ENCODE measurements at places on chromosomes 7 and 10.

- no peak for DNase-seq
Measured at GRCh38 chr7:18997477-18998150, 119.8 kb downstream of the TWIST1 start.

DNA sequence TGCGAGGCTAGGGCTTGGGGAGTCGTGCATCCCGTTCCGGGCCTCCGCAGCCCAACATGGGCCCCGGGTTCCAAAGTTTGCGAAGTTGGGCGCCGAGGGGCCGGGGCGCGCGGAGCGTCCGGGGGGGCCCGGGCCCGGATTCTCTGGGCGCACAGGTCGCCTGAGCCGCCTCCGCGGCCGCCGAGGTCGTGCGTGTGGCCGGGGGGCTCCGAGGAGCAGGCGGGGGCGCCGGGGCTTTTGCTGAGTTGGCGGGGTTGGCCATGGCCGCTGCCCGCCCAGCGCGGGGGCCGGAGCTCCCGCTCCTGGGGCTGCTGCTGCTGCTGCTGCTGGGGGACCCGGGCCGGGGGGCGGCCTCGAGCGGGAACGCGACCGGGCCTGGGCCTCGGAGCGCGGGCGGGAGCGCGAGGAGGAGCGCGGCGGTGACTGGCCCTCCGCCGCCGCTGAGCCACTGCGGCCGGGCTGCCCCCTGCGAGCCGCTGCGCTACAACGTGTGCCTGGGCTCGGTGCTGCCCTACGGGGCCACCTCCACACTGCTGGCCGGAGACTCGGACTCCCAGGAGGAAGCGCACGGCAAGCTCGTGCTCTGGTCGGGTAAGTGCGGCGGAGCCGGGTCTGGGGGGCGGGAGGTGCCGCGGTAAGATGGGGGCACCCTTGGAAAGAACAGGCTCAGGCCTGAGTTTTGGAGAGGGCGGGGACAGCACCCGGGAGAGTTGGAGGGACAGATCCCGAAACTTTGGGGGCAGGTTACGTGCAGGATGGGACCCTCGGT, 643 bp downstream of the SMO start:
- no peak for DNase-seq

DNA sequence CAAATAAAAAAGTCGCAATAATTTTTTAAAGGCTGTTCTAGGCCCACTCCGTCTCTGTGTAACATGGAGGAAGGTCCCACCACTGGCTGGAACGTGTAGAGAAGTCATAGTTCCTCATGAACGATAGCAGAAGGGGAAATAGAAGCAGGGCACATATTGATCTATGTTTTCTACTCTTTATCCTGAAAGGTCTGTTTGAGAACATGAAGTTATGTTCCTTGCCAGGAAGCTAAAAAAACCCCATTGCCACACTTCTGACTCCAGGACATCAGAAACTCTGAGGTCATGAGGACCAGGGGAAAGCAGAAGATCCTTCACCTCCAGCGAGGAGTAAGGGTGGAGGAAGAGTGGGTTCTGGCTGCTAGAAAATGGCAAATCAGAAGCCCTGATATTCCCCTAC, 10.8 kb downstream of the ANKRD22 start:
- no peak for DNase-seq

DNA sequence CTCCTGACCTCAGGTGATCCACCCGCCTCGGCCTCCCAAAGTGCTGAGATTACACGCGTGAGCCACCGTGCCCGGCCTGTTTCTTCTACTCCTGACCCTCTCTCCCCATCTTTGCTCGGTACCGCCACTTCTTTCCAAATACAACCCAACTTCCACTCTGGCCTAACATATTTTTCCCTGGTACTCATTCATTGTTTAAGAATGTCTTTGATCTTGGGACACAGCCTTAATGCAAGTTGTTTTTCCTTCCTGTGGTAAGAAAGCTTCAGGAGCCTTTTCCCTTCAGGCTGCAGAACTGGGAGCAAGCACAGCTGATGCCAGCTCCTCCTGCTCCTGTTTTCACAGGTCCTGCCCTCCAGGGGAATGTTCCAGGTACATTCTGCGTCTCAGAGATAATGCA, 13.7 kb downstream of the CALML3 start:
- no peak for DNase-seq

- DNase-seq, result no peak
Measured at GRCh38 chr10:70782086-70782745, 3.0 kb downstream of the TBATA start.

GRCh38 chr10:78284381-78284780, 250.7 kb downstream of the RPS24 start:
- no peak for DNase-seq

DNA sequence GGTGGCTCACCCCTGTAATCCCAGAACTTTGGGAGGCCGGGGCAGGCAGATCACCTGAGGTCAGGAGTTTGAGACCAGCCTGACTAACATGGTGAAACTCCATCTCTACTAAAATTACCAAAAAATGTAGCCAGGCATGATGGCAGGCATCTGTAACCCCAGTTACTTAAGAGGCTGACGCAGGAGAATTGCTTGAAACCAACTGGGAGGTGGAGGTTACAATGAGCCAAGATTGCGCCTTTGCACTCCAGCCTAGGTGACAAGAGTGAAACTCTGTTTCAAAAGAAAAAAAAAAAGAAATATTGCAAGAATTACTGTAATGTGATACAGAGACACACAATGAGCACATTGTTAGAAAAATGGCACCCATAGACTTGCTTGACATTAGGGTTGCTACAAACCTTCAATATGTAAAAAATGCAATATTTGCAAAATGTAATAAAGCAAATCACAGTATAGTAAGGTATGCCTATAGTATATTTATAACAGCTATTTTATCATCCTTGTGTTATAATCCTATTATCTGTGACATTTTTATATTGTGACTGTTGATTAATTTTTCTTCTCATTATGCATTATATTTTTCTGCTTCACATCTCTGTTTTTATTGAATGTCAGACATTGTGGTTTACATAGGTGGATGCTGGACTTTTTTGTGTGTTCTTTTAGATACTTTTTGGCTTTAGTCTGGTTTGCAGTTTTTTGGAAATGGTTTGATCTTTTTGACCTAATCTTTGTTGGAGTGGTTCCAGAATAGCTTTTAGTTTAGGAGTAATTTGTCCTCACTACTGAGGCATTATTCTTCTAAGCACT, 55.4 kb upstream of the HELLS start:
- DNase-seq, result no peak

DNA sequence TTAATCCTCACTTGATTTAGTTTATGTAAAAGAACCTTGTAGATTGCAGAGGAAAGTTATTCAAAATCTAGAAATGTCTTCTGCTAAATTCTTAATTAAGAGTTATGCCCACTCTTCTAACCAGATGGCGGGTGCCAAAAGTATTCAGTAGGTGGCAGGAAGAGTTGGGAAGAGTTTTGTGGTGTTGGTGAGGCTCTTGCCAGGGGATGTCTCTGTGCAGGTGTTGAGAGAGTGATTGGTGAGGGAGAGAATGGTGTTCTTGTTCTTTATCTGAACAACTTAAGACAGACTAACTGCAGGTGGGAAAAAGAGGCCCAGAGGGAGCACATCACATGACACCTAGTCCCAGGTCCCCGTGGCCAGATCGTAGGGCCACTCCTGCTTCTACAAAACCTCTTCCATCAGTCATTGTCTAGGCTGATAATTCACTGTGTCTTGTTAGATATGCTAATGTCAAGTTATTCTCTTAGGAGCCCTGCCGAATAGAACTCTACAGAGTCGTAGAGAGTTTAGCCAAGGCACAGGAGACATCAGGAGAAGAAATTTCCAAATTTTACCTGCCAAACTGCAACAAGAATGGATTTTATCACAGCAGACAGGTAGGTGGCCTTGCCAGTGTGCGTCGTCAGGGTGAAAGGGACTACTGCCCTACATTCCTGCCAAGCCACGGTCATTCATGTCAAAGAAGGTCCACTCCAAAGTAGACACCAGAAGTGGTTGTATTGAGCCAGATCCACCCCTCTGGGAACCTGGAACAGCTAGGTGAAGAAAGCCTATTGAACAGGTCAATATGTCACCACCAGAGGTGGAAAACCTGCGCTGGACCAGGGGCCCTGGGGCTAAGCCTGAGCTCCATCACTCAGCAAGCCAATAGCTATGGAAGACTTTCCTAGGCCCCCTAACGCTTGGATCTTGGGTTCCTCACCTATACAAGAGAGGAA, 3.4 kb downstream of the IGFBP1 start:
- DNase-seq, result no peak

DNA sequence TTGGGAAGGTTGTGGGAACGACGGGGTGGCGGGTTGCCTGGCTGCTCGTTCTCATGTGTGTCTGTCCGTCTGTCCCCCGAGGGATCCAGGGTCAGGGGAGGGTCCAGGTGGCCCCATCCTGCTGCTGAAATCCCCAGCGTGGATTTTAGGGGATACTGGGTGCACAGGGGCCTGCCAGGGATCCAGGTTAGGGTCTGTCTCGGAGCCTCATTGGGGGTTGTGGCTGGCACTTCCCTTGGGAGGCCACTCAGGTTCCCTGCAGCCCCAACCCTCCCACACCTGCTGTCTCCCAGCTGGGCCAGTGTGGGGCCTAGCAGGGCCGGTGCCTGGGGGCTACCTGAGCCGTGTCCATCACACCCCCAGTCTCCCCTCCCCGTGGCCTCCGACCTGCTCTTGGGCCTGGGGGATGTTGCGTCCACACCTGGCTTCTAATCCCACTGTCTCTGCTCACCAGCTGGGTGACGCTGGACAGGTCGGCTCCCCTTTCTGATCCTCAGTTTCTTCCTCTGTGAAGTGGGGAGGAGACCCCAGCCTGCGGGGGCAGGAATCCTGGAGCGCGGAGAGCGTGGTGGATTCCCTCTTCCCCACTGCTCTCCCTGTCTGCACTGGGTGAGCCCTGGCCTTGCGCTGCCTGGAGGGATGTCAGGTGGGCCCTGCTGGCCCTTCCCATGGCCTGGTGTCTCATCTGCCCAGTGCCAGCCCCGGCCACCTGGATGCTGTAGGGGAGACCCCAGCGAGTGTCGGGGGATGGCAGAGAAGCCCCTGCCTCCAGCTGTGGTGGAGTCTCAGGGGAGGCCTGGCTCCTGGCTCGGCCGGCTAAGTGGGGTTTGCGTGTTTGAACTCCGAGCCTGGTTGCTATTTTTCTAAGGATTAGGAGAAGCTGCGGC, 81.6 kb downstream of the UNCX start:
- DNase-seq, result no peak

DNA sequence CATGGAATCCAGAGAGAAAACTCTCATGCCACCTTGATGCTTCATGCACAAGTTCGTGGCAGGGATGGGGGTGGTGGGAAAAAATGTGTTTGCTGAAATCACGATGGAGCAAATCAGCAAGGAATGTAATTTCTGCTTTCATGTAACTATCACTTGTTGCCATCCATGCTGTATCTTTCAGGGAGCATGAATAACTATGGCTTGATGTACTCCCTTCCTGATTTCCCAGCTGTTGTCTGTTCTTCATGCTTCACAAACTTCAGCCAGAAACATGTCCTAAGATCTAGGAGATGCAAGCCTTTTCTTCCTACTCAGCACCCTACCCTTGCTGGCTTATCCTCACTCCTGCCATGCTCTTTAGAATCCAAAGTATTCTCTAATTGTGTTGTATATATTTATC, 64.0 kb downstream of the LRRC4 start:
- DNase-seq, result no peak

DNA sequence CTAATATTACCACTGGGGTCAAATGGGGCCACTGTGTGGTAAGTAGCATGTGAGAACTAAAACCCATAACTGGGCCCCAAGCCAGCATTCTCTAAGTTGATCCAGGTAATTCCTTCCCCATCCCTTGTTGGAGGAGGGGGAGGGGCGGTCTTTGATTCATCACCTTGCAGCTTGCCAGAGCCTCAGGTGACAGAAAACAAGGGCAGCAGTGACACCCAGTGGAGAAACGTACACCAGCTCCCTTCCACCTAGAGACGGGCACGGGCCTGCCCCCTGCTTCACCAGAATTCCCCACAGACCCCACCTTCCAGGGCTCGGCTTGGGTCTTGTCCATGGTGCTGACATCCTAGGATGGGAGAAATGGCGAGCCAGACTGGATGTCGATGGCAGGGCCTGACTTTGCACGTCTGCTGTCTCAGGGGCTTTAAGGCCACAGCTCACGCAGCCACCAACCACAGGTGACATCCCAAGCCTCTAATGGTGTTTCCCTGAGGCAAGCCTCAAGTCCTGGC, 102.0 kb downstream of the STRA8 start:
- peak; percentile 9 for DNase-seq

DNA sequence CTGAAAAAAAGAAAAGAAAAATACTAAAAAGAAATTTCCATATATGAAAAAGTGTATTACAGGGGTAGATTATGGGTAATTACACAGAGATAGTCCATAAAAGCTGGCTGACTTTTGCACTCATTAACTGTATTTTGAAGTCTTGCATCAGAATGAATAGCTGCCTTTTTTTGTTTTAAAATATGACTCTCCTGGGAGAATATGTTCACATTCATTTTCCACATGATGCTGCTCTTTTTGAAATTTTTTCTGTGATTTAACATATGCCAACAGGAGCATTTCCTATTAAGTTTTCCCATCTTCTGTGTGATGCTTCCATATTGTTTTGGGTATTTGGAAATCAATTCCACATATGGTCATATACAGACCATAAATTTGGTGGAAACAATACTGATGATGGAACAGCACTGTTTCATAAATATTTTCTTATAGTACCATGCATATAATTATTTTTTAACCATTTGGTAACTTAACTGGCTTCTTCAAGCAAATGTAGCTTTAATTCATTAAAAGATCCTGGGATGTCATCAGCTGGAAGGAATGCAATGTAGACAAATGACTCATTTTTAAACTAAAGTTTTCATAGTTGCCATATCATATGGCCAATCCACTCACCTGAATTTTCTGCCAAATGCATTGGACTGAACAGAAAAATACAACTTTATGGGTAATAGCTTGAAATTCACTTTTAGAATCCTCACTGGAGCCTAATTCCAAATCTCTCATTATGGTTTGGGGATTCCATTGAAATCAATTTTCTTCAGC, 313.9 kb upstream of the GLI3 start:
- no peak for DNase-seq

DNA sequence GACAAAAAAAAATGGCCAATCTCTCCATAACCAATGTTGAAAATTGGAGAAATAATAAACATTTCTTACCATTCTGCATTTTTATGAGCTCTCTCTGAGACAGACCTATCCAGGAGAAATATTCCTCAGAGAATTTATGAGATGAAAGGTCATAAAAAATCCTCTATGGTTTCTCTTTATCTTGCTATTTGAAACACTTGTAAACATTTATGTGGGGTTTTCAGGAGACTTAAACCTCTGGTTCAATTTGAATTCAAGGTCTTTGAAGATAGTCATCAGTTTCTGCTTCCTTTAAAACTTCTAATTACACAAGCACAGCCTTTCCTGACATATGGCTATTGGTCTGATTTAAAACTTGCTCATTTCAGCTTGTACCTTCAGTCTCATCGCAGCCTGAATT, 78.5 kb upstream of the APBB1IP start:
- no peak for DNase-seq

GRCh38 chr7:41922373-41922772, 219.5 kb upstream of the INHBA start:
- no peak for DNase-seq

DNA sequence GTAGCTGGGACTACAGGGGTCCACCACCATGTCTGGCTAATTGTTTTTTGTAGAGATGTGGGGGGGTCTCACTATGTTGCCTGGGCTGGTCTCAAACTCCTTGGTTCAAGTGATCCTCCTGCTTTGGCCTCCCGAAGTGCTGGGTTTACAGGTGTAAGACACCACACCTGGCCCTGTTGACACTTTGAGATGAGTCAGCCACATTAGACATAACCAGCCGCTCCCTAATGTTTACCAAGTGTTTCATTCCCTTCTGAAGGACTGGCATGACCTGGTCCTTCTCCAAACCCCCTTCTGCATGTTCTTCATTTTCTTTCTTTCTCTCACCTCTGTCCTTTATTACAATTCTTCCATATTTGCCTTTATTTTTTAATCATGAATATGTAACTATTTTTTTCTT, 67.8 kb downstream of the TAF3 start:
- DNase-seq, result no peak

GRCh38 chr7:101146-102046, 91.0 kb upstream of the FAM20C start:
- no peak for DNase-seq
